Naive thymus-derived CD8-positive, alpha-beta T cell (primary cell): ENCODE measurements at places on chromosomes 7 and 10. TPM values are rescaled to one million over a fixed set of nuclear protein-coding genes. Genes with fewer than 3 reads are reported as not detected.

Gene GRID1
- total RNA-seq, result not detected

GRCh38 chr7:87013840-87014190 lies 45.6 kb downstream of the ELAPOR2 start:
- no peak overlapping the region for H3K27ac ChIP-seq
- peaks cover 3% of the 10 kb centered on the region for H3K4me1 ChIP-seq
- no peak for DNase-seq
- H3K36me3 ChIP-seq, result no peaks in the 10 kb centered on the region
- H3K4me3 ChIP-seq, result no peak overlapping the region

DNA sequence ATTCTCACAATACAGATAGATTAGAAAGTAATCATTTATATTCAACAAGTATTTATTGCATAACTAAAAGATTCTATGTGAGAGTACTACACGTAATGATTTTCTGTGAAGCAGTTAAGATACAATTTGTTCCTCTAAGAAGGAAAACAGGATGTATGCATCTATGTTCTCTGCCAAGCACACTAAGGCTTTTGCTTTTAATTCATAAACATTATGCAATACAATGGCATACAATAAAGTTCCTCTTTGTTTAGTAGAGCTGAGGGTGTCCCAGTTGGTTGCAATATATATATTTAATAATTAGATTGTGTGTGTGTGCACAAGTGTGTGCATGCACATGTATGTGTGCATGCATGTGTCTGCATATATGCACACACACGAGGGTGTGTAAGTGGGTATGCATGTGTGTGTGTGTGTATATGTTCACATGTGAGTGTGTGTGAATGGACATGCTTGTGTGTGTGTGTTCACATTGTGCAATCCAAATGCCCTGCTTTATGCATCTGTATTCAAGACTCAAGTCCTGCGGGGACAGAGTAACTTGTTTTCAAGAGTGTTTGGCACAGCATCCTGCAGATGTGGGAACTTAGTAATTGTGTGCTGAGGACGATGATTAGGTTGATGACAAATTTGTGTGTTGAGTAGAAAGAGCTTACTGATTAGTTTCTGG lies 481.5 kb upstream of the KLF6 start:
- no peaks in the 10 kb centered on the region for H3K27me3 ChIP-seq

GRCh38 chr10:101221963-101222531 lies 7.2 kb downstream of the LBX1 start:
- DNase-seq, result no peak
- H3K36me3 ChIP-seq, result peaks cover 4% of the 10 kb centered on the region
- H3K4me3 ChIP-seq, result peak overlapping the region; percentile 27
- H3K27ac ChIP-seq, result no peak overlapping the region

- no peak overlapping the region for H3K27ac ChIP-seq
- H3K4me3 ChIP-seq, result no peak overlapping the region
- no peak for DNase-seq
- peaks cover 4% of the 10 kb centered on the region for H3K27me3 ChIP-seq
Observed at GRCh38 chr7:116354546-116355423, 144.4 kb downstream of the TES start.

Gene RBP3
- not detected for total RNA-seq
